ENCODE measurements at places on chromosomes 4 and X.
A peak's percentile ranks its signal among the peaks of the same experiment; 100 is the strongest.

- DNase-seq = no peak
Measured at GRCh38 chr4:159383562-159383931, 280.7 kb downstream of the RAPGEF2 start.

DNA sequence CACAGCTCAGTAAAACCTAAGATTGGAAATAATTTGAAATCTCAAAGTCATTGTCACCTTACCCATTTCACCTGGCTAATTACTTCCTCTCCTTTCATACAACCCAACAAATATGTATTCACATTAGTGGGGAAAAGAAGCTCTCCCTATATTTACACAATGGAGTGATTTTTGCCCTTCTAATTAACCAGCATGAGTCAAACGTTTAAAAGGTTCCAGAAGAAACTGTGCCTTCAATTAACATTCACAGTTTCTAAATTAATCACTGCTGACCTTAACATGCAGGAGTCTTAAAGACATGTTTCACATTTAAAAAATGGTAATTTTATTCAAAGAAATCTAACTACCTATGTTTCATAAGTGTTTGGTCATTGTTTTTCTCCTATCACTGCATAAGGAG is 254.6 kb downstream of the CBLL2 start:
- no peak for DNase-seq

DNA sequence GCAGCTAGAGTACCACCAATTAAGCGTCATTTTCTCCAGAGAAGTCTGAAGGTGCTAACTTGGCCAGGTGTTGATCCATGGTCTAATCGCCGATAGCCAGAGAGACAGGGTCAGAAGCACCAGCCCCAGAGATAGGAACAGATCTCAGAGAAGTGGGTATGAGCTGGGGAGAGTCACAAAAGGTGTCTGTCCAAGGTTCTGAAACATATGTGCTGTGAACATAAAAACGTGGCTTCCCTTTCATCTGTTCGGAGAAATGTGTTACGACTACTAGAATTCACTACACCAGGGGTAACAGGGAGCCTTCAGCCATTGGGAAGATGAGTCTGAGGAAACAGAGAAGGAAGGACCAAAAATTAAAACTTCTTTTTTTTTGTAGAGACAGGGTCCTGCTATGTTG is 91.3 kb downstream of the FBXL5 start:
- DNase-seq = no peak

DNA sequence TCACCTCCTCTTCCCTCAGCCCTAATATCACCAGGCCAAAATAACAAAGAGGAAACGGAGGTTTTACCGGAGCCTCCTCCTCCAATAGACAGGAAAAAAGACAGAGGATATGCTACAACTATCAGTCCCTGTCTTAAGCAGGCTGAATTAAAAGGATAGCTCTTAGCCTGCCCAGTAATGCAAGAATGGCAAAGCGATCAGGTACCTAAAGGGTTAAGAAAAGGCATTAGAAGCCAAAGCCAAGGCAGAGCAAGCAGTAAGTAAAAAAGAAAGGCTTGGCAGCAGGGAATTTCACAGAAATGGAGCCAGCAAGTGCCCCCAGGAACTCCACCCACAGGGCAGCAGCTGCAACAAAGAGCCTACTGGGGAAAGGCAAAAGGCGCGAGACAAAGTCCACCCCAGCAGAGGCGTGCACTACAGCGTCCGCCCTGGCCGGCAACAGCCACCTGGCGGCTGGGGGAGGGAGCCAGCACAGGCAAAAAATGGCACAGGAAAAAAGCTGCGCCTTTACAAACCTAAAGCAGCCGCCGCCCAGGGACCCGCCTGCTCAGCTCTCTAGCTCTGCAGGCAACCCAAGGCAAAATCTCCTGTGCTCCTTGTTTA is 220.6 kb upstream of the ZC4H2 start:
- no peak for DNase-seq

- DNase-seq = no peak
Measured at GRCh38 chr4:90184560-90184959, 57.4 kb downstream of the CCSER1 start.

- DNase-seq = no peak
Measured at GRCh38 chrX:69149466-69150280, 15.6 kb downstream of the PJA1 start.

DNA sequence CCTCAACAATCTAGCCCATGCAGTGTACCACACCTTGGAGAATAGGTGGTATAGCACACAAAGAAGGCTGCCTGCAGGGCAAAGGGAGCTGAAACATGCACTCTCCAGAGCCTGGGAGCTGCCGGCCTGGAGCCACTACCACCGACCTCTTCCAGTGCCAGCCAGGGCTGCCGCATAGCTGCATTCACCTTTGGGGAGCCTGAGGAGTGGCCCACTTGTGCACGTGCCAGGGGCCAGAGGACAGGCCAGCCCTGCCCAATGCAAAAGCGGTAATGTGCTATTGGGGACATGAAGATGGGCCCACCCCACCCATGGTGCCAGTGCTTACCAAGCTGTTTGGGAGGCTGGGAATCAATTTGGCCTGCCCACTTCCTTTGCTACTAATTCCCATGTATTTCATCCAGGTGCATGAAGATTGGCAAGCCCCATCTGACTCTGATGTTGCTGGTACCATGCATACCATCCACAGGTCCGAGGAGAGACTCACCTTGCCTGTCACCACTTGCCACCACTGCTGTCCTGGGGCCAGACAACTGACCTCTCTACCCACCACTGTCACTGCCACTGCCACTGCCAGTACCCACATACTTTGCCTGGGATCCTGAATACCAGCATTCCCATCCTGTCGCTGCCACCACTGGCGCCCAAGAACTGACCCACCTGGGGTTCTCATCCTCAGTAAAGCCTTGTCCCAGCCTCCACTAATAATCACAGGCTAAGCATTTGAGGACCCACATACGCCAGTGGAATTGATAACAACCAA is 506.9 kb downstream of the MAGEB5 start:
- no peak for DNase-seq

DNA sequence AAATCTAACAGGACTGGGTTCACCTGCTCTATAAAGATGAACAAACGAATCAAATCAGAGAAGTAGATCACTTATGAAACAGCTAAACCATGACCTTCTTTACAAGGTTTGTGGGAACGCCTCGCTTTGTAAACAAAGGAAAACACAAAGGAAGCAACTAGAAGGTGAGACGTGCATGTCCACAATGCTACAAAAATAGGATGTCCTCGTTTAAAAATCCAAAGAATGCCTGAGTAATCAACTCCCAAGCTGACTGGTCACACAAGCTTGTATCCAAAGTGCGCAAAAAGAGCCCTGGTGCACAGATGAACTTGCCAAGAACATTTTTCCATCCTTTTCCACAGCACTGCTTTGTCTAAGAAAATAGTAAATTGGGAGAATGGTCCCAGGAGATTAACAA is 6.3 kb upstream of the SH3KBP1 start:
- DNase-seq = no peak

DNA sequence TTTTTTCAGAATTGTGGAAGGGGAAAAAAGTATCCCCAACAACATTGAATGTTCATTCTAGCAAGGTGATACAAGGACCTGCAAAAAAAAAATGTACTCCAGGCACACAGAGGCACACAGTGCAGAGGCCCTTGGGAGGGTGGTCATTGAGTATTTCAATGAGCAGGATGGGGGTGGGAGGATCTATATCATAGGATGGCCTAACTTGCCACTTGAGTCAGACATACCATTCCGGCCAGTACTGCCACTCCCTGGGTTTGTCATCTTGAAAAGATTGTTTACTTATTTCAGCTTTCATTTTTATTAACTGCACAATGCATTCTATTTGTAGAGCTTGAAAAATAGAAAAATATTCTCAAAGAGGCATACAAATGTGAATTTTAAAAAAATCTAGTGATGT is 18.7 kb downstream of the ZNF595 start:
- DNase-seq = no peak

DNA sequence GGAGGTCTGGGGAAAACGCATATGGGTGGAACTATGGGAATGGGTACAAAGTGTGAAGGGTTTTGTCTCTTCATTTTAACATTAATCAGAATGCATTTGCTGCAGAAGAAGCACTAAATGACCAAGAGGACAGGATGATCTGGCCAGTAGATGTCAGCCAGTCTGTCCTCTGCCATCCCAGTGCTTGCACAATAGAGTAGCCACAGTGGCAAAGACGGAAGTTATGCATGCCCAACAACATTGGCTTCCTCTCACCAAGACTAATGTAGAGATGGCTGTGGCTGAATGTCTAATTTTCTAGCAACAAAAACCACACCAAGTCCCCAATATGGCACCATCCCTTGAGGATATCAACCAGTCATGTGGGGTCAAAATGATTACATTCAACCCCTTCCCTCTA is 45.0 kb upstream of the ARHGEF6 start:
- DNase-seq = no peak

- DNase-seq = no peak
Measured at GRCh38 chr4:148288448-148288847, 153.8 kb downstream of the NR3C2 start.

- no peak for DNase-seq
Measured at GRCh38 chr4:83040269-83040668, 5.3 kb downstream of the COPS4 start.

GRCh38 chr4:24067367-24068193 is 177.7 kb upstream of the PPARGC1A start:
- DNase-seq = no peak

DNA sequence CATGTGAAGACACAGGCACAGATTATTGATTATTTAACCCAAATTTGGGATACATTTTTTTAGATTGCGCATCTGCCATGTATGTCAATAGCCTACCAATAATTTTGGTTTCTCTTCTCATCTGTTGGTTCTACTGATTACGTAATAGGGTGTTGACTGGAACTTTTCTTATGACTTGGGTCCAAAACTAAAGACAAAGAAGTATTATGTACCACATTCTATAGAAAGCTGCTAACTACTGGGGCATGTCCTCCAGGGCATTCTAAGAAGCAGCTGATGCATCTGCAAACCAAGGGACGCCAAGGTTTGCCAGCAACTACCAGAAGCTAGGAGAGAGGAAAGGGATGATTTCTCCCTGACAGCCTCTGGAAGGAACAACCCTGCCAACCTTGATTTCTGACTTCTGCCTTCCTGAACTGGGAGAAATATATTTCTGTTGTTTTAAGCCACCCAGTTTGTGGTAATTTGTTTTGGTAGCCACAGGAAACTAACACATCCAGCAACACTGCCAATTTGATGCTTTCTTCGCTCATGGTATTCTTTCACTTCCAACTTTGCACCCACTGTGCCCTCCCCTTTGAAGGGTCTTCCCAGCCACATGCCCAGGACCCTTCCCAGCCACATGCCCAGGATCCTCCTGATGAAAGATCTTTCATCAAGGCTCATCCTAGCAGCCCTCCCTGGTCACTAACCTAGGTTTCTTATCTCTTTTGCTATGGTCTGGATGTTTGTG is 15.9 kb upstream of the TLR1 start:
- DNase-seq = no peak

DNA sequence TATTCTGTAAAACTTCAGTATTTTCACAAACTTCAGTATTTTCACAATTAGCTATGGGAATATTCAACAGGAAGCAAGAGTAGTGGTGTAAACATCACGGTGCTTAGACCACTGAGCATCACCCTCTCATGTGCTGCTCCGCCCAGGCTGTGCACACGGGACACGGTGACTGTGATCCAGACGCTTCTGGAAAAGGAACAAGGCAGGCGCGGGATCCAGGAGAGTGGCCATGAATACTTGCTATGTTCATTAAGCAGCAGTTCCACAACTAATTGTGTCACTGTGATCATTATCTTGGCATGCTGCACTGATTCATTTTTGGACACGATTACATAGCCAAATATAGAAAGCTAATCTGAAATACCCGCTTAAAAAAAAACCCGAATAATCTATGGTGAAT is 19.6 kb upstream of the FAT1 start:
- no peak for DNase-seq

DNA sequence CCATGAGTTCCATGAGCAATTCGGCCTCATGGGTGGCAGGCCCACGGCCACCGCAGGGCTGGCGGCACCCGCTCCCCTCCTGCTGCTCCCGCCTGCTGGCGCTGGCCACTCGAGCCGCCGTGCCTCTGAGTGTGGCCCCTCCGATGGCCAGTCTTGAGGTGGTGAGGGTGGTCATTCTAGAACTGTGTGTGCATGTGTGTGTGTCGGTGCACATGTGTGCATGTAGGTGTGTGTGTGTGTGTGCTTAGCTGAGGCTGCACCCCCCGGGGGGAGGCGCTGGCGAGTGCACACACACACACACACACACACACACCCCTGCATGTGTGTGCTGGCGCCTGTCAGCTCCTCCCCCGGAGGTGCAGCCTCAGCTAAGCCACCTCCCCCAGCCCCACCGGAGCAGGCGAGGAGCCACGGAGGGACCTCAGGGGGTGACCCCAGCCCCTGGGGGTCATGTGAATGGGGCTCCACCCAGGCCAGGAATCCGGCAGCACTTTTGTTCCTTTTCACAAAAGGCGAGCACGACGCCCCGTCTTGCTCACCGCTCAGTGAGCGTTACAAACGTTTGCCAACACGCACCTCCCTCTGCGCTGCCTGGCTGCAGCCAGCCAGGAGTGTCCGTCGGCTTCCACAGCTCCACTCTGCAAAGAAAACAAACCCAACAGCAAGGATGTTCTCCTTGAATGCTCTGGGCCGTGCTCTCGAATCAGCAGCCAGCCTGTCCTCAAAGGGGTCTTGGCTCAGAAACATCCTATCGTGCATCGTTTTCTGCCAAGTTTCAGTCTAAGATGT is 29.9 kb downstream of the FGFRL1 start:
- no peak for DNase-seq

DNA sequence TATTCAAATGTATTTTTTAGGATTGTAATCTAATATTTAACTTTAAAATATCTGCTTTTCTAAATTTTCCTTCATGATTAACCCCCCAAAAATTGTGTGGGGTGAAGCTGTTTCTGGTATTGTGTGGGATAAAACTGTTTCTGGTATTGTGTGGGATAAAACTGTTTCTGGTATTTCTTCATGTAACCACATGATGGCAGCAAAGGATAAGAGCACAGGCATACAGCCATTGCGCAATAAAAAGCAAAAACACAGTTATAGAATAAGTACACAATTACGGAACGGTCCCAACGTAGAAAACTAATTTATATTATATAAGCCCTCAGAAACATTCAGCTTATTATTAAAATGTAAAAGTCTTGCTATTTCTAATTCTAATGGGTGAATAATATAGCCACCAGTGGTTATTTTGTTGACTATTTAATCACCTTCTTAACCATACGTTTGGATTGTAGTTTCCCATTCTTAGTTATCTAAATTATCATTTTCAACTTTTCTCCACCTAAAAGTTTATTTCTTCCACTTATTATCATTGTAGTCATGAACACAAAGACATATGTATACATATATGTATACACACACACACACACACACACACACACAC is 333.9 kb upstream of the FSTL5 start:
- peak; percentile 44 for DNase-seq

GRCh38 chrX:68396953-68397352 is 36.3 kb downstream of the OPHN1 start:
- DNase-seq = no peak

GRCh38 chrX:2517055-2517454 is 16.3 kb upstream of the DHRSX start:
- DNase-seq = no peak

Measured in CD4-positive, alpha-beta T cell treated with Interleukin-21 for 1 hour (primary cell).